Effector CD4-positive, alpha-beta T cell (primary cell): ENCODE measurements at places on chromosomes 11 and 22.

- no peak for DNase-seq
These were observed 221.2 kb downstream of the DSCAML1 start for GRCh38 chr11:117575856-117576255.

DNA sequence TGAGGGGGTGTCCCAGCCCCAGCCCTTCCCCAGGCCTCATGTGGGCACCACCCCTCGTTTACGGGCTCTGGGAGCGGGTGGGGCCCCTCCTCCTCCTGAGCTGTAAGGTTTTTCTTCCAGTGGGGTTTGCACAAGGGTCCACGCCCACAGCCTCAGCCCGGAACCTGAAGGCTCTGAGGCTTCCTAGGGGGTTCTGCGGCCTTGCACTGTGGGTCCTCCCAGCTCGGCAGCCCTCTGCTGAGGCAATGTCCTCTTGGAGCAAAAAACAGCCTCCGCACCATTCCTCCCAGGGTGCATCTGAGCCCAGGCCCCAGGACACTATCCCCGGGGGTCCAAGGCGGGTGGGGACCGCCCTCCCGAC lies 14.1 kb downstream of the H19 start:
- DNase-seq, result no peak

- no peak for DNase-seq
These were observed 95.3 kb downstream of the NTM start for GRCh38 chr11:131465746-131466145.

GRCh38 chr11:94417386-94417987 lies 16.3 kb upstream of the GPR83 start:
- no peak for DNase-seq

- no peak for DNase-seq
These were observed 20.8 kb downstream of the TUBGCP6 start for GRCh38 chr22:50224071-50224470.

DNA sequence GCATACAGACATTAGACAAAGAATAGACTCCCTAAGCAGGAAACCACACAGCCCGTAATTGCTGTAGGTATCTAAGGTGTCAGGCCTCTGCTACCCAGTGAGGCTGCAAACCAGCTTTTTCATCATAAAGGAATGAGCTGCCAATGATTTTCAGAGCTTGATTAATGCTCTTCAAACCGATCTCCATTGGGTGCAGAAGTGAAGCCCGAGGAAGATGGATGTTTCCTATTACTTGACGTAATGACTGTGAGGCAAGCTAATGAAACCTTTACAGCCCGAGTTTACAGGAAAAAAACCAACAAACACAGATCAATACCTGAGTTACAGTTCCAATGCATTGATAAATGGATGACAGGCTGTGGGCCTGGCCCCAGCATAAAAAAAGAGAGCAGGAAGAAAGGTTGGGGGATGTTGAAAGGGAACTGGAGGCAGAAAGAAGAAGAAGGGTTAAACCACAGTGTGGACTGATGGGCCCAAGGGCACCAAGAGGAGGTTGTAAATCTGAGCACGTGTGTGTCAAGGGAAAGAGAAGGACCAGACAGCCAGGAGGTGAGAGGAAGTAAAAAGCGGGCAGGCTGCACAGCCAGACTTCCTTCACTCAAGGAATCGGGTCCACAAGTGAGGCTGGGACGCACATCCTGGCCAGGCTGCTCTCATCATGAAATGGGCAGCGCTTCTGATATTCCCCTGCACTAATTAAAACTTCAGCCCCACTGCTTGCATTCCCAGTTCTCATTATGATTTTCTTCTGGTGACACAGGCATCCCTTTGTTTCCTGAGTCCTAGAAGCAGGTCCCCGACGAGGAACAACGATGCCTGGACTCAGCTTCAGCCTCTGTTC lies 70.6 kb upstream of the NTM start:
- no peak for DNase-seq

- peak; percentile 22 for DNase-seq
These were observed 132.7 kb upstream of the RCN1 start for GRCh38 chr11:31958076-31958735.

- peak; percentile 65 for DNase-seq
These were observed 38.5 kb upstream of the CYP2D6 start for GRCh38 chr22:42169055-42169469.

DNA sequence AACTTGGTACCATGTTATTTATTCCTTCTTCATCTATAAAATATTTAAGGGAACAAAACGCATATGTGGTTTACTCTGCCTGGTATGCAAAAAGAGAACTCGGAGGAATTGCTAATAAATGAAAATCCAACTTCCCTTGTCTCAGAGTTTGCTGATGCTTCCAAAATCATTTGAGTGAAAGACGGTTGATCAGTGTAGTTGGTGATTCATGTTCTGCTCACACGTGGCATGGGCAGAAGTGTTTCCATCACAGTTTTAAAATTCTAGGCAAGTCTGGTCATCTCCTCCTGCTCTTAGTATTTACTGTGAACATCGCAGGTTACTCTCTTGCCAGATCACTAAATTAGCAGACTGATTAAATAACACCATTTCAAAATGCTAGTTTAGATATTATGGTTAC lies 11.9 kb upstream of the PARVB start:
- DNase-seq, result no peak

GRCh38 chr11:44333271-44334218 lies 23.6 kb upstream of the ALX4 start:
- DNase-seq, result no peak

- no peak for DNase-seq
These were observed 97.9 kb downstream of the RCN1 start for GRCh38 chr11:32188785-32189184.

GRCh38 chr22:26394777-26395176 lies 34.3 kb upstream of the ASPHD2 start:
- DNase-seq, result no peak

DNA sequence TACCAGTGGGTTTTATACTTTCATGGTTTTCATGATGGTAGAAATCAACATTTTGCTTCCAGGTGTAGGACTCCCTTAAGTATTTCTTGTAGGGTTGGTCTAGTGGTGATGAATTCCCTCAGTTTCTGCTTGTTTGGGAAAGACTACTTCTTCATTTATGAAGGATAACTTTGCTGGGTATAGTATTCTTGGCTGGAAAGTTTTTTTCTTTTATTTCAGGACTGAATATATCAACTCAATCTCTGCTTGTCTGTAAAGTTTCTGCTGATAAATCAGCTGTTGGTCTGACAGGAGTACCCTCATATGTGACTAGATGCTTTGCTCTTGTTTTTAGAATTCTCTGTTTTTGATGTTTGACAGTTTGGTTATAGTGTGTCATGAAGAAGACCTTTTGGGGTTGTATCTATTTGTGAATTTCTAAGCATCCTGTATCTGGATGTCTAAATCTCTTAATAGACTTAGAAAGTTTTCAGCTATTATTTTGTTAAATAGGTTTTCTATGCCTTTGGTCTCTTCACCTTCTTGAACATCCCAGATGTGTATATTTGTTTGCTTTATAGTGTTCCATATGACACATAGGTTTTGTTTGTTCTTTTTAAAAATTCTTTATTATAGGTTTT lies 95.9 kb downstream of the ENTHD1 start:
- no peak for DNase-seq

GRCh38 chr11:19216021-19216420 lies 14.2 kb upstream of the CSRP3 start:
- DNase-seq, result no peak

GRCh38 chr11:15197696-15198095 lies 83.0 kb downstream of the INSC start:
- DNase-seq, result no peak

DNA sequence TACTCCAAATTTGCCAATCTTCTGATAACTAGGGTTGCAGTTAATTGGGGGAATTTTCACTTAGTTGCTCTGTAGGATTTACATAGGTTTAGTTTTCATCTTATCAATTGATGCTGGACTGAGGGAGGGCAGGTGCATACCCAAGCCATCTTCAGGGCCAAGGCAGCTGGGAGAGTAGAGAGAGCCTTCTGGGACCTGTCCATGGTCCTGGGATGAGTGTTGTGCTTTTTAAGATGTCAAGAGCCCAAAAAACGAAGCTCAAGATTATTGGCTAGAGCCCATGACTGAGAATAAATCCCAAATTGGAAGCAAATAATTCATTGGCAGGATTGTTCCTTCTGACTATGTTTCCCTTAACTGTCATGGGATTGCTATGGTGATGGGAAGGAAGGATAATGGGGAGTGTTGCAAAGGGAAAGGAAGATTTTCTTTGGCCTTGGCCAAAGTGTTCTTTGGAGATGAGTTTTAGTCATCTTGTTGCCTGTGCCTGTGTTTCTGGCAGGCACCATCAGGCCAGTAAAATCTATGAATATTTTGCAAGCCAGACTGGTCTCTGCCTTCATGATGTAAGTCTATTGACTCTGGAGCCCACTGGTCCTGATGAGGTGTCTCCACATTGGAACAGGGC lies 4.5 kb downstream of the SLC22A6 start:
- no peak for DNase-seq

DNA sequence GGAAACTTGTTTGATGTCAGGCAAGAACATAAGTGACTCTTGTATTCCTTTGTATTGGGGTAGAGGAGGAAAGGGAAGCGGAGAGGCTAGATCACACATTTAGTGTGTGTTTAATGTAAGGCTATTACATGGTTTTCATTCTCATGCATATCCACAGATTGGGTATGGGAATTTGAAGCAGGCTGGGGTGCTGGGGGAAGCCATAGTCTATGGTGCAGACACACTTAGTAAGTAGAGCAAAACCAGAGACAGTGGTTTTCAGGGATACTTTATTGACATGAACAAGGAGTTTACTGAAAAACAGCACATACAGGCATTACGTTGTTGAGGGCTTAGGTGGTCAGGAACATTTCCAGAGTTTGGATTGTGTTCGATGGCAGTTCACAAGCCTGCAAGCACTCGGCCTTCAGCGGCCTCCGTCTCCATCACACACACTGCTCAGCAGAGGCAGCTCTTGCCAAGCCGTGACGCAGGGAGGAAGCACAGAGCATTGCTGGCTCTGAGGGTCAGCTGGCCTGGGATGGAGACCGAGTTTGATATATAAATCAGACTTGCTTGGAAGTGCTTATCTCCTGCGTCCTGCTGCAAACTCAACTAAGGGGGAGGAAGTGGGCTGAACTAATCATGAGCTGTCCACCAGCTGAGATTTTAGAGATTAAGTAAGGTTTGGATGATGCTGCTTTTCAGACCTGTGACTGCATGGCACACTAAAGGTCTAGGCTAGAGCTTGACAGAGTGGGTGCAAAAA lies 25.3 kb downstream of the SCN3B start:
- no peak for DNase-seq

DNA sequence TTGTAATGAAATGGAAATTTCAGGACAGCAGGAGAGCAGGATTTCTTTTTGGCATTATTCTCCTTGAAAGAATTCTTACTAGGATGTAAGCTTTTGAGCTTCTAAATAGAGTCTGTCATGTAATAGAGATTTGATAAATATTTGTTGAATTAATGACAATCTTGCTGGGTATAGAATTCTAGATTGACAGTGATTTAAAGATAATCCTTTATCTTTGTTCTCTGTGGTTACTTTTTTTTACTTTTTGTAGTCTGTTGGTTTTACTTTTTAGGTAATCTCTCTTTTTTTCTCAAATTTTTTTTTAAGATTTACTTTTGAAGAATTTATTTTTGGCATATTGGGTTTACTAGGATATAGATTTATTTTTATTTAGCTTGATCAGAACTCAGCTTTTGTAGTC lies 54.8 kb downstream of the TMEM135 start:
- DNase-seq, result no peak

DNA sequence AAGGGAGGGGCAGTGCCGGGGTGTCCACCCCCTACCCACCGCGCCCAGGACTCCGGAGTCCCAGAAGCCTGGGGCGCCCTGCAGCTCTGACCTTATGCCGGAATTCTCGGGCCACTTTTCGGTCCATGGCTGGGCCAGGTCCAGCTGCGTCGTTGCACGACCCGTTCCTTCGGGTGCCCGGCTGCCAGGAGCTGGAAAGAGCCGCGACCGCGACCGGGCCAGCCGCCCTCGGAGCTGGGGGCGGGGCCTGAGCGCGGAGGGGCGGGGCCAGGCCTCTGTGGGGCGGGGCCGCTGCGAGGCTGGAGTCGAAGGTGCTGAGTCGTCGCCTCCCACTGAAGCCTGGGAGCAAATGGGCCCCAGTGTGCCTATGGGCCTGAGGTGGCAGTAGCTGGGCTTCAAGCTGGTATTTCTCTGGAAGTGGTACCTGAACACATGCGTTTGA lies at the start of gene USH1C:
Gene USH1C (minus strand): TSS at position 236 of the 442 bp plus-strand sequence. CDS start 109 bp downstream, at position 127.
- DNase-seq, result no peak

DNA sequence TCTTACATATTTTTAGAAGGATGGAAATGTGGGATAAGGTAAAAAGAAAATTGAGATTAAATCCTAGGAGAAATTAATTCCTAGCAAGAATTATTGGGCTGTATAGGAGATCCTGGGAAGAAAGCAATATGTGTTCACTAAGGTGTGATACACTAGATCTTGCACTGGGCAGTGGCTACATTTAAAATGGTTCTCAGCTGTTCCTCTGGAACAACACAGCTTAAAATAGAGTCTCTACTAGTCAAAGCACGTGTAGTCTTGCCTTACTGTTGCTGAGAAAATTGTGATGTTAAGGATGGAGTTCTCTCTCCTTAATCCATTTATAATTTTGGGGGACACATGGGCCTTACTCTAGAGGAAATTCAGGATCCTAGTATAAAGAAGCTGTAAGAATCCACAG lies 54.9 kb downstream of the EXT2 start:
- no peak for DNase-seq

- DNase-seq, result peak; percentile 17
These were observed 51.5 kb upstream of the GAL start for GRCh38 chr11:68632802-68633201.

- DNase-seq, result no peak
These were observed 93.2 kb downstream of the TRMU start for GRCh38 chr22:46428602-46429324.

- DNase-seq, result no peak
These were observed 878.1 kb downstream of the BRD1 start for GRCh38 chr22:48949375-48950149.

DNA sequence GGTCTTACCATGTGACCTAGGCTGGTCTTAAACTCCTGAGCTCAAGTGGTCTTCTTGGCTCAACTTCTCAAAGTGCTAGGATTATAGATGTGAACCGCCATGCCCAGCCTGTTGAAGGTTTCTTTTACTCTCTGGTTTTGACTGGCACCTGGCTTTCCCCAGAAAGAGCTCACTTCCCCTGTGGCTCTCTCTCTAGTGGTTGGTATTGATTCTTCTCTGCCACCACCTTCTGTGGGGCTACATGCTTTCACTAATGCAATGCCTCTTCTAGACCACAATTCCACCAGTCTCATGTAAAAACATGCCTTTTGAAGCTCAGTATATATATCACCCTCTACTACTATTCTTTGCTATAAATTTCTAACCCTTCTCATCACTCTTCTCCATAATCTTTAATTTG lies 67.2 kb downstream of the CCDC83 start:
- no peak for DNase-seq

GRCh38 chr11:35391922-35392688 lies 27.3 kb downstream of the SLC1A2 start:
- DNase-seq, result peak; percentile 86

DNA sequence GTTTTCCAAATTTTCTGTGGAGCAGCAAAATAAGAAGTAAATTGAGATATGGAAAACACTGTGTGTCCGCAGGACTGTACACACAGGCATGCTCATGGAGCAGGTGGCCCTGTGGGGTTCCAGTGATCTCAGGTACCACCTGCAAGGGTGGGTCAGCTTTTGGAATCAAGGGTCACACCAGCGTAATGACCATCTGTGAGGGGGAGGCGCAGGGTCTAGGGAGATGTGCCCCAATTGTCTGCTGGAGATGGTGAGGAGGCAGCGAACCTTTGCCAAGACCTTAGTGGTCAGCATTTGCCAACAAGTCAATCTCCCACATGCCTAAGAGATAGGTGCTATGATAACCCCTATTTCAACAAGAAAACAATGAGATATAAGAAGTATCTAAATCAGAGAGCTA lies 49.4 kb downstream of the SHANK2 start:
- no peak for DNase-seq

GRCh38 chr11:86365546-86365945 lies 9.1 kb upstream of the CCDC81 start:
- DNase-seq, result no peak
